ENCODE measurements at places on chromosomes 11 and 22.
A peak's percentile ranks its signal among the peaks of the same experiment; 100 is the strongest.

GRCh38 chr11:61513143-61513765 is 4.7 kb downstream of the LRRC10B start:
- DNase-seq: no peak

DNA sequence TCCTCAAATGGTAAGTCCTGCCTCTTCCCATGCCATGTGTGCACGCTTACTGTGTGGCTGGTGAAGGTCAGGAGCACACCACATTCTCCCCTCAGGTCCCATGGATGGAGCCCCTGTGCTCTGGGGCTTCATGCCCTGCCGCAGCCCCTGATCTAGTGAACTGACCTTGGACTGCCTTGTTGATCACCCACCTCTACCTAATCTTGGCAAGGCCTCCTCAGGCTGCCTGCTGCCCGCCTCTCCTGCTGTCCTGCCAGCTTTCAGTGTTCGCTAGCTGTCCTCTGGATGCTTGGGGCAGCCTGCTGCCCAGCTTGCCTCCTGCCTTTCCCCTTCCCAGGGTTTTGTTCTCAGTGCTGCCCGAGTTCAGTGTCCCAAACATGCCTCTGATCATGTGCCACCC is 38.1 kb downstream of the CABIN1 start:
- DNase-seq: no peak

GRCh38 chr11:55714982-55715888 is 53.2 kb downstream of the OR4C6 start:
- DNase-seq: no peak

- DNase-seq: peak; percentile 45
These were observed 24.4 kb upstream of the PSMA1 start for GRCh38 chr11:14544611-14545010.

GRCh38 chr11:94477624-94478023 is 16.0 kb downstream of the MRE11 start:
- DNase-seq: no peak

DNA sequence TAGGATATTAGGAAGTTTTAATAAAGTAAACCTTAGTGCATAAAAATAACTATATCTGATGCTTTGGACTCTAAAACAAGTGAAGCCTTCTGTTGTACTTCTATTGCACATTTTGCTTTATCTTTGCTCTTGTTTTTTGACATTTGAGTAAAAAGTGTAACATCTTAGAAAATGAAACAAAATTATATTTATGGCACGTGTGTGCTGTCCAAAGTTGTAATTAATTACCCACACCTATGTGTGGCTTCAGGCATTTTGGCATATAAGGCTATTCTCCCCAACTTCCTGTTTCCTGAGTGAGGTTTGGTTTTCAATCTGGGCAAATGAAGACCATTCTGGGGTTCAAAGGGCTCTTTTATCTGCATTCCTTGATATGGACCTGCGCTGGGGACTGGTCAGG is at the start of gene OOSP1:
TSS of gene OOSP1 (plus strand) at position 301 of the 400 bp plus-strand sequence. CDS start at position 324, 23 bp downstream.
- DNase-seq: no peak

DNA sequence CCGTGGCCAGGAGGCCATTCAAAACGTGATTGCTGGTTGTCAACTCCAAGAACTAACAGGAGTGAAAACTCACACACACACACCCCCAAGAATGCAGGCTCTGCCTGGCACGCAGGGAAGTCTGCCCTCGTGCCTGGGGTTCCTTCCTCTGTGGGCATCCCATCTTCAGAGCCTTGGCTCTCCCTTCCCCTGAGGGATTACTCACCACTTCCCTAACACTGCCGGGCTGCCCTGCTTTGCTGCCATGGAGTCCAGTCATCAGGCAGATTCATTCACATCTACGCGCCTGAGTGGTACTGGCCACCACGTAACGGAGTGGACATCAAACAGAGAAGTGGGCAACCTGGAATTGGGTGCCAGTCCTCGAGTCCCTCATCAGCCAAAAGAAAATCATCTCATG is 120.7 kb upstream of the TMEM45B start:
- DNase-seq: no peak

DNA sequence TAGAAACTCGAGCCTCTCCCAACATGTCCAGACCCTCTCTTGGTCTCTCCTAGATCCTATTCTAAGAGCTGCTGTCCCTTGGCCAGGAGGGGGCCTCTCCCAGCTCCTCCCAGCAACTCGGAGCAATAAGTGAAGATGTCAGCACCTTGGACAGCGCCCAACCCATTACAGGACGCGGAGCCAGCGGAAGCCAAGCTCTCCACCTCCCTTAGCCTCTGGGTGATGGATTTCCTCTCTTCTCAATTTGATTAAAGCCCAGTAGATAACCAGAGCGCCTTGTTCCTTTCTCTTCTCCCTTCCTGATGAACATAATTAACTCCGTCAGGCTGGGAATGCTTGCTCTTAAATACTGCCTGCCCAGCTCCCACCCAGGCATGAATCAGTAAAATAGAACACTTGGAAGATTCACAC is 26.2 kb upstream of the TPBGL start:
- DNase-seq: peak; percentile 49

GRCh38 chr22:40024201-40025061 is 29.7 kb downstream of the FAM83F start:
- peak; percentile 48 for DNase-seq

DNA sequence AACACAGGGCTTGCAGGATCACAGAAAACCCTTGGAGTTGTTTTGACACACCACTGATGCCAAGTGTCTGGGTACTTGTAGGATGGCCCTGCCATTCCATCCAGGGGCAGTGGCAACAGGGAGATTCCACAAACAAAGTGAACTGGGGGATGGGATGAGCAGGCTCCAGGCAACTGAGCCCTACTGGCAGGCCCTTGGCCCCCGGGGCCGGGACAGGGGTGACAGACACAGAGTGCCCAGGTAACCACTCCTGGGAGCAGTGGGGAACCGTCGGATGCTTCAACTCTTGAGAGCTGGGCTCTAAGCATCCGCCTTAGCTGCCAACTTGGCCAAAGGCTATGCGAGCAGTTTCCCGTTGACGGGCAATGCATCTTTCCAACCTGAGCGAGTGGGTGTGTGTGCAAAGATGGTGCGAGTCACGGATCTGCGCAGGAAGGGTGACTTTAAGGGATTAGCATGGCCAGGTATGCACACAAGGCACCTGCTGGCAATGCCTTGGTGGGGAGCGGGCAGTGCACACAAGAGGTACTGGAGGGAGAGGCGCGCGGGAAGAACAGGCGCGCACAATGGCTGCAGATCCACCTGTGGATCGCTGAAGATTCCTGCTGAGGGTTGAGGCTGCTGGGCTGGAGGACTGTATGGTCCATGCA is 83.1 kb upstream of the PRODH start:
- no peak for DNase-seq

- DNase-seq: no peak
These were observed 26.2 kb upstream of the GAL start for GRCh38 chr11:68658097-68658496.

DNA sequence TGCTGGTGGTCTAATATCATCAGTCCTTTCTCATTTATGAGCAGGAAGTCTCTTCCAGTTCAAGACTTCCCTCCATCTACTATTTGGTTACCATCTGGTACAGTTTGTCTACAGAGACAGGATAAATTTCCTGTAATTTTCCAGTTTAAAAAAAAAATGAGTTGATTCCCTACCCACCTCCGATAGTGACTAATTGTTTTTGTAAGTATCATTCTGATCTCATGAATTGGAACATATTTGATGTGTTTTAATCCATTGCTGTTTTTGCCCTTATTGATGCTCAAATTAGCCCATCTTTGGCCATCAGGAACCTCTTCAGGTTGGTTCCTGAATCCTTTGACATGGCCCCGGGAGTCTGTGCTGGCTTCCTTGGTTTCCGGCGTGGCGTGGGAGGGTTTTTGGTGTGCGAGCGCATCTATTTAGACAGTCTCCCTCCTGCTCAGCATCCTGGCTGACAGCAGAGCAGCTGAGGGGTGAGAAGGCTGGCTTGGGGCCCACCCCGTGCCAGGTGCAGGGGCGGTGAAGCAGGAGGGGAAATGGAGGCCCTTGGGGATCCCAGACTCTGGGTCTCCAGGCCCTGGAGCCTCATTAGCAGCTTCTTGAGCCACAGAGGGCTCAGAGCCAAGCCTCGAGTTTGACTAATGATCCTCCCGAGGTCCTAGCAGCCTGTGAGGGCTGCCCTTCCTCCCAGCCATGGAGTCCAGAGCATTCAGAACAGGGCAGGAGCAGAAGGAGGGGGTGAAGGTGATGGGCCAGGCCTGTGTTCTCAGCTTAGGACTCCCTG is 6.8 kb downstream of the OMP start:
- DNase-seq: no peak

DNA sequence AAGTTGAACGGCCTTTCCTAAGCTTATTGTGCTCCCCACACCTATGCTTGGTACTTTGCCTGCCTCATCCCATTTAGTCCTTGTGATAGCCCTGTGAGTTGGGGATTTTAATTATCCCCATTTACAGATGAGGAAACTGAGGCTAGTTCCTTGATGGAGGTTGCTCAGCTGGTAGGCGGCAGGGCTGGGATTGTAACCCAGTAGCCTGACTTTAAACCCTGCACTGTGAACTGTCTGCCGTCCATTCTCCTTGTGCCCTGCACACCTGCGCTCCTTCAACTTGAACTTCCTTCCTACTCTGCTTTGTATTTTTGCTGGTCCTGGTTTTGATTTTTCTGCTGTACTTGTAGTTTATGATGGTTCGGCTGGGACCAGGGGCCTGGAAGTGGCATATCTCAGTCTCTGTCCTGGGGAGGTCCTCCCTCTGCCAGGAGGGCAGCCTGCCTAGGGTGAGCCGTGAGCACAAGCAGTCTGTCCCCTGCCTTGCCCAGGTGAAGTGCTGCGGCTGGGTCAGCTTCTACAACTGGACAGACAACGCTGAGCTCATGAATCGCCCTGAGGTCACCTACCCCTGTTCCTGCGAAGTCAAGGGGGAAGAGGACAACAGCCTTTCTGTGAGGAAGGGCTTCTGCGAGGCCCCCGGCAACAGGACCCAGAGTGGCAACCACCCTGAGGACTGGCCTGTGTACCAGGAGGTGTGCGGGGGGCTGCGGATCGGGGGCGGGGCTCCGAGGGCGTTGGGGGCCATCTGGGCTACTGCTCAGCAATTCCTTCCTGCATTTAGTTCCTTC is 52.4 kb downstream of the CD82 start:
- DNase-seq: no peak

DNA sequence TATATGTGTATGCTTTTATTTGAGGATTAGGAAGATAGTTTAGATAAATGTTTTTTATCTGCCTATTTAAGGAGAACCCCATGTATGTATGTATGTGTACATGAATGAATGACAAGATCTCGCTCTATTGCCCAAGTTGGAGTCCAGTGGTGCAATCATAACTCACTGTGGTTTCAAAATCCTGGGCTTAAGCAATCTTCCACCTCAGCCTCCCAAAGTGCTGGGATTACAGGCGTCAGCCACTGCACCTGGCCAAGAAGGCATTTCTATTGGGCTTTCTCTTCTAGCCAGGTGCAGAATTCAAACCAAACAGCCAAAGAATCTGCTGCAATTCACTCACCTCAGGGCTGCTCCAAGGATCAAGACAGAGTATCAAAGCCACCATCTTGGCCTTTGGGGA is 25.5 kb upstream of the DGKZ start:
- DNase-seq: no peak

DNA sequence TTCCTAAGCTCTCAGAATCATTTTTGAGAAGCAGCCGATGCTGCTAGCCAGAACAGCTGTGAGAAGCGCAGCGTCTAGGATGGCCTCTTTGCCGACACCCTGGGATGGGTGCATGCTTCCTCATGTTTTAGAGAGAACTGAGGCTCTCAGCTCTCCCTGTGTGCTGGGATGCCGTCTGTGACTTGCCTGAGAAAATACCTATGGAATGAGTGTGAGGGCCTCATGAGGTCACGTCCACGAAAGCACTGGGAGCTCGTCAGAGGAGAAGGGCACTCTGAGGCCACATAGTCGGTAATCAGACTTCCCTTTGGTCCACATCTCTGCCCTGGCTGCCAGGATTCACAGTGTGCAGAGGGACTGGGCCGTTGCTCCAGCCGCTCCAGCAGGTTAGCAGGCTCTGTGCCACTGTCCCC is 54.7 kb downstream of the MICAL3 start:
- DNase-seq: no peak

DNA sequence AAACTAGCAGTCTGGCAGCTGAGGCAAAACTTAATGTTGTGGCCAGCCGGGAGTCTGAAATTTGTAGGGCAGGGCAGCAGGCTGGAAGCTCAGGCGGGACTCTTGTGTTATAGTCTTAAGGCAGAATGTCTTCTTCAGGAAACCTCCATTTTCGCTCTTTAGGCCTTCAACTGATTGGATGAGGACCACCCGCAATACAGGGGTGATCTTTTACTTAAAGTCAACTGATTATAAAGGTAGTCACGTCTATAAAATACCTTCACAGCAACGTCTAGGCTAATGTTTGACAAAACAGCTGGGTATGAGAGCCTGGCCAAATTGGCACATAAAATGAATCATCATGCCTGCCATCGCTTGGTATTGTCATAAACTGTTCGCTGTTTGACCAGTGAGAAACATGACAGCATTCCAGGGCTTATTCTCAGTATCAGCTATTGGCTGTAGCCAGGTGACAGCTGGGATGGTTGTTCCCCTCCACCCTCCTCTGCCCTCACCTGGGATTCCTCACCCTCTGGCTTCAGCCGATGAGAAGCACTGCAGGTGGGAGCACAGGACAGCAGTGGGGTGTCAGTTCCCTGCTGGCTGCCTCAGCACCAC is 6.6 kb upstream of the POU2F3 start:
- DNase-seq: no peak

DNA sequence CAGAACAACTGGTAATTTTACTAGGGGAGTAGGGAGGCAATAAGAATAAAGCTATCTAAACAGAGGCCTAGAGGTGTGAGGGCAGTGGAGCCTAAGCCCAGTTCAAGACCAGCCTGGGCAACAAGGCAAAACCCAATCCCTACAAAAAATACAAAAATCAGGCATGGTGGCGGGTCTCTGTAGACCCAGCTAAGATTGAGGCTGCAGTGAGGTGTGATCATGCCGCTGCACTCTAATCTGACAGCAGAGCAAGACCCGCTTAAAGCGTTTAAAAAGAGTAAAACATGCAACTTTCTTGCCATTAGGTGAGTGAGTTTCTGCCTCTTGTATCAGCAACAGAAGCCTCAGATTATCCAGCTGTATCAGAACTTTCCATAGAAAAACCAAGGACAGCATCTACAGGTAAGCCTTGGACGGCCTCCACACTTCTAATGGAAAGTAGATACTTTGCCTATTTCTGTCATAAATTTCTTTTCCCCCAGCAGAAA is 12.1 kb downstream of the TAF1D start:
- DNase-seq: no peak

GRCh38 chr22:41963453-41964111 is 5.7 kb upstream of the SEPTIN3 start:
- DNase-seq: no peak

DNA sequence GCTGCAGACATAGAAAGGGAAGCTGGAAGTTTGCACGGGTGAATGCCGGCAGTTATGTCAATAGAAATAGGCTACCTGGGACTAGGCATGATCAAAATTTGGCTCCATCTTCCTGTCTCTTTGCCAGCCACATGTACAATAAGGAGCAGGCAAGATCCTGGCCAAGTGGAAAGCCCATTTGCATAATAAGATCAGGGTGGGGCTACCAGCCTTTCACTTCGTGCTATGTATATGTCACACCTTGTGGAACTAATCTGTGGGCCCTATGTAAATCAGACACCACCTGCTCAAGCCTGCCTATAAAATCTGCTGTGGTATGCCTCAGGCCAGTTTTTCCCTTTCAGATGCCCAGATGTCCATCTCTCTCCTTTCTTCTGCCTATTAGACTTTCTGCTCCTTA is 79.3 kb upstream of the DRD2 start:
- DNase-seq: no peak

- no peak for DNase-seq
These were observed 129.2 kb downstream of the CACNA1I start for GRCh38 chr22:39699631-39700360.

- DNase-seq: no peak
These were observed 243.7 kb downstream of the TTC28 start for GRCh38 chr22:28435982-28436381.

- DNase-seq: no peak
These were observed 339.3 kb upstream of the PLET1 start for GRCh38 chr11:112599856-112600533.
